ENCODE measurements at places on chromosomes 5 and 9.

DNA sequence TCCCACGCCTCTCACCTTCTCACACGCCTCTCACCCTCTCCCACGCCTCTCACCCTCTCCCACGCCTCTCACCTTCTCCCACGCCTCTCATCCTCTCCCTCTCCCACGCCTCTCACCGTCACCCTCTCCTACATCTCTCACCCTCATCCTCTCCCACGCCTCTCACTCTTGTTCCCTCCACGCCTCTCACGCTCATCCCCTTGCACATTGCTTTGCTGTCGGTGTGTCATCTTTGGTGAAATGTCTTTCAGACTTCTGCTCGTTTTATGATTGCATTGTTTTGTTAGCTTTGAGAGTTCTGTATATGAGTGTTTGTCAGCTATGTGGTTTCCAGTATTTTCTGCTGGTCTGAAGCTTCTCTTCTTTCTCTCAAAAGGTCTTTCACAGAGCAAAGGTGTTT, 102.7 kb downstream of the EHMT1 start:
- DNase-seq: no peak

DNA sequence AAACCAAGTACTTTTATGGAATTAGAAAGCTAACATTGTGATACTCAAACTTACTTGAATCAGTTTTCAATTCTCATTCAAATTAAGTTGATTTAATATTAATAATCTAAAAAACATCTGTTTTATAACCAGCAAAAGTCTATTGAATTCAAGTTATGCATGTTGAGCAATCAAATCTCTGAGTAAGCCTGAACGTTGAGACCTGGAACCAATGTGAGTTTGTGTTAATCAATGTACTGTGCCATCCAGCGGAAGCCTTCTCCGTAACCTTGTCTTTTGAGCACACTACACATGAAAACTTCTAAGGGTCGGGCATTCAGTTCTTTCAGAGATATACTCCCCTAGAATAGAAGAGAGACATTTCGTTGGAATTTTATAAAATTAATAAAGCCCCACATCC, 25.9 kb downstream of the SAR1B start:
- no peak for DNase-seq

DNA sequence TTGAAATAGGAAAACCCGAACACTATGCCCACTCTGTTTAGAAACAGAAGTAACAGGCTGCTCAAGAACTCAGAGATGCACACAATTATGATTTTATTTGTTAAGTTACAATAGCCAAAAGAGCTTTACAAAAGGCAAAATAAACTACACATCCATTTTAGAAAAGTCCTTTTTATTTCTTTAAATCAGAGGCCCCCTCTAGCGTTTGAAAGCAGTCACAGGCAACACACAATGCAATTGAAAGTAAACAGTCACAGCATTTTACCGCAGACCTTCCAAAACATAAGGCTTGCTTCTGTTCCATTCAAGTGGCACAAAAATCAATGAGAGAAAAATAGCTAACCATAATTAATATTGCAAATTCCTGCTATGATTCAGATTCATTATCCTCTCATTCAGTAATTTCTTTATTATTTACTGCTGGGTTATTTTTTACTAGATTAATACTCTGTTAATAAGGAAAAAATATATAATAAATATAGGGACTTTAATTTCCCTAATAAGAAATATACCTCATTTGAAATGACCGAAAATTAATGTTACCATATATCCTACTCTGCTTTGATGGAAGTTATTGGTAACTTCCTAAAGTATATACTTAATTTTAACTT, 78.3 kb downstream of the CEP120 start:
- peak; percentile 40 for DNase-seq

GRCh38 chr9:92141144-92142129, 26.2 kb upstream of the SPTLC1 start:
- DNase-seq: no peak

DNA sequence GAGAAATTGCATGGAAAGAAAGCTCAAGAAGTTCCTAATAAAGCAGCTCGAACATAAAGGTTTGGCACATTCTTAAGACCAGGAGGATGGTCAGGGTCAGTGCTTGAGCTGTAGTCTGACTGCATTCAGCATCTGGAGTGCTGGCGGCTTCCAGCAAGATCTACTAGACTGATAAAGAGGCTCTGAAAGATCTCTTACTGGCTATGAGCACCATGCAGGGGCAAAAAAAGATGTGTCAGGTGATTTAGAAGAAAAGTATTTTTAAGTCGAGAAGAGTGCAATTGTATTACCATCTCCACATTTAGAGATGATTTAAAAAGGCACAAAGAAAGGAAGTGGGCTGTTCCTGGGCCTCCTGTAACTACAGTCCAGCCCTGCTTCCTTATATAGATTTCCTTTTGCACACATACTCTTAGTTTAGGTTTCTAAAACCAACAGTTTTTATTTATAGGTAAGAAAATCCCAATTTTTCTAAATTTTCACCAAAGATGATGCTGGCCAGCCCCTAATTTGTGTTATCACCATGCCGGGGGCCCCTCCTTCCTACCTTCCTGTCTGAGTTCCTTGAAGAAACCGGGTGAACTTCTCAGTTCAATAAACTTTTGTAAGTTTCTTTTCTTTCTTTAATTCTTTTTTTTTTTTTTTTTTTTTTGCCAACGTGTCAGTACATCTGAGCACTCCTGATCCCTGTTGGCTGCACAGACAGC, 65.9 kb upstream of the PLPP1 start:
- DNase-seq: no peak

DNA sequence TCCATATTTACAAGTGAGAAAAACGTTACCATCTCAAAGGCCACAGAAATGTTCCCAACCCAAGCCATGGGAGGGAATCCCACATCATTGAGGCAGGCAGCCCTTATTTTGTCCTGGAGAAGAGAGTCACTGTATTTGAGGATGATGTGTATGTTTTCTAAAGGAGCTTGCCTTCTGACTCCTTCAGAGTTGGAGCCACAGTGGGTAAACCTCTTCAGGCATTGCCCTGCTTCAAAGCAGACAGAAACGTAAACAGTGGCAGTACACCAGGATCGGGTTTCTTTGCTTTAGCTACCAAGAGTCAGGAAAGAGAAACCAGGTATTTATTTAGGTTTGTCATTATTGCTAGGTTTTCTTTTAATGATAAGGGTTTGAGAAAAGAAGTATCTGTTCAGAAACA, 45.7 kb downstream of the MUSK start:
- peak; percentile 44 for DNase-seq

- no peak for DNase-seq
These were observed 18.8 kb upstream of the GNAQ start for GRCh38 chr9:78050421-78050820.

DNA sequence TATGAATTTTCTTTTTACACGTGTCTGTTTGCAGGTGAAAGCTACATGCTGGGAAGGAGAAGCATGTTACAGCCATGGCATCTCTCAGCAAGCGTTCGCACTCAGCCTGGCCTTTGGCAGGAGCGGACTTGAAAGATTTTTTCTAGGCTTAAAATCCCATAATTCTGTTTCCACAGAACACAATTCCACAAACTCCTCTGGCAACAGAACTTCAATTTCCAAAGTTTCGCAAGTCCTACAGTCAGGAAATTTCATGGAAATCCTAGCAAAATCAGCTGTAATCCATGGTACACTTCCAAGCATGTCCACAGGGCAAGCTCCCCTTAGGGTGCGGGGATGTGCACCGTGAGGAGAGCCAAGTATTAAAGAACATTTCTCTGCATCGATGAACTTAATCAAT, 35.9 kb downstream of the SUB1 start:
- no peak for DNase-seq
